ENCODE measurements at places on chromosomes 2 and 18.

- DNase-seq, result no peak
Observed at GRCh38 chr2:200405599-200406298, 99.3 kb downstream of the SPATS2L start.

- peak; percentile 93 for DNase-seq
Observed at GRCh38 chr2:64228126-64228678, 84.0 kb upstream of the PELI1 start.

GRCh38 chr2:44549856-44550255 is 188.1 kb downstream of the CAMKMT start:
- DNase-seq, result no peak

DNA sequence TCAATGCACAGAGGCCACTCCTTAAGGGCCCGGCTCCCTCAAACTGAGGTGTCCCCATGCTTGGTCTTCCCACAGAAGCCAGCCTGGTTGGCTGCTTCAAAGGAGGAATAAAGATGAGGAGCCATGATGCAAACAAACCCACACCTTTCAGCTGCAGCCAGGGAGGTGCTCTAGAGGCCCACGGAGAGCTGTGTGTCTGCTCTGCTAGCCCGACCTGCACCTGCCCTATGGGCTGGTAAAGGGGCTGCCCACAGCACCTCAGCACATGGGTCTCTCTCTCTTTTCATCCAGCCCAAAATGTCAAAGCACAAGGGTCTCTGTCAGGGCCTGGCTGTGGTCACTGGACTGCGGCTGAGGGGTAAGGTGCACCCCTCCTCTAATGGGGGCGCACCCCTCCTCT is 132.1 kb downstream of the MSH2 start:
- DNase-seq, result no peak

GRCh38 chr18:27652480-27653121 is 467.5 kb upstream of the CHST9 start:
- DNase-seq, result no peak

DNA sequence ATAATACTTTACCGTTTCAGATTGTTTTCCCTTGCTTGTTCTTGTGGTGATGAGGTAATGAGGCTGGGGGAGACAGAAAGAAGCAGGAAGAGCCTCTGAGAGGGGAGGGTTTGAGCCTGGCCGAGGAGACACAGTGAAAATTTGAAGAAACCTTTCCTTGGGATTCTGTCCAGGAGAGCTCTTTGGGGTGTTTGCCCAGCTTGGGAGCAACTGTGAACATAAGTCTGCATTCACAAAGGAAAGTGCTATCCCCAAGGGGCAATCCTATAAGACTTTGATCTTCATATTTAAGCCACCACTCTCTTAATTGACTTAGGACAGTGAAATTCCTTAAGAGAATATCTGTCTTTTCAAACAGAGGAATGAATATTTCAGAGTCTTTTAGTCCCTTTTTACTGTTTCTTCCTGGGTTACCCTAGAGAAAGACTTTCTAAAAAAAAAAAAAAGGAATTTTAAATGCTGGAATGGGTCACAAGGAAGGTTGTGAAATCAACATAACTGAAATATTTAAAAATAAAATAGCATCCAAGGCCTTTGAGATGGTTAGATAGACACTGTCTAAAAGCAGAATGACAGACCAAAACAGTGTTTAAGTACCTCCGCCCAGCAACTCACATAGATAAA is 52.5 kb upstream of the STAM2 start:
- DNase-seq, result no peak

GRCh38 chr18:58998401-58999203 is 133.9 kb downstream of the ZNF532 start:
- peak; percentile 28 for DNase-seq
